ENCODE measurements at places on chromosomes 5 and 9.

GRCh38 chr5:147437161-147437596 lies 72.7 kb downstream of the DPYSL3 start:
- DNase-seq, result no peak

GRCh38 chr9:34579808-34580163 lies 9.7 kb downstream of the CNTFR start:
- DNase-seq, result no peak

GRCh38 chr5:1541702-1542400 lies 18.1 kb upstream of the LPCAT1 start:
- DNase-seq, result no peak

GRCh38 chr5:78593465-78593864 lies 55.1 kb downstream of the LHFPL2 start:
- no peak for DNase-seq

DNA sequence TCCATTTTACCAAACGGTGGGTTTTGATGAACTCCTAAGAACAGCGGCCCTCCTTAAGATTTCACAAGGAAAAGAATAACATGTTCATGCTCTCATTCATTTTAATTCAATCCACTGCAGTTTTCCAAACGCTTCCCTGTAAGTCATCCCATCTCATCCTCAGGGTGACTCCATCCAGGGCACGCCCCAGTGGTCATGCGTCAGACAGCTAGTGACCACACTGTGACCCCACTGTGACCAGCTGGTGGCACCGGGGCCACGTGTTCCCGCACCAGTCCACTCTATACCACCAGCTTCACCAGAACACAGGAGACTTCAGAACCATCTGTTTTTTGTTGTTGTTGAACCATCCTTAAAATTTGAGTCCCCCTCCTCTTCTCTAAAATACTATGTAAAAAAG lies 14.3 kb downstream of the ATPSCKMT start:
- DNase-seq, result no peak

DNA sequence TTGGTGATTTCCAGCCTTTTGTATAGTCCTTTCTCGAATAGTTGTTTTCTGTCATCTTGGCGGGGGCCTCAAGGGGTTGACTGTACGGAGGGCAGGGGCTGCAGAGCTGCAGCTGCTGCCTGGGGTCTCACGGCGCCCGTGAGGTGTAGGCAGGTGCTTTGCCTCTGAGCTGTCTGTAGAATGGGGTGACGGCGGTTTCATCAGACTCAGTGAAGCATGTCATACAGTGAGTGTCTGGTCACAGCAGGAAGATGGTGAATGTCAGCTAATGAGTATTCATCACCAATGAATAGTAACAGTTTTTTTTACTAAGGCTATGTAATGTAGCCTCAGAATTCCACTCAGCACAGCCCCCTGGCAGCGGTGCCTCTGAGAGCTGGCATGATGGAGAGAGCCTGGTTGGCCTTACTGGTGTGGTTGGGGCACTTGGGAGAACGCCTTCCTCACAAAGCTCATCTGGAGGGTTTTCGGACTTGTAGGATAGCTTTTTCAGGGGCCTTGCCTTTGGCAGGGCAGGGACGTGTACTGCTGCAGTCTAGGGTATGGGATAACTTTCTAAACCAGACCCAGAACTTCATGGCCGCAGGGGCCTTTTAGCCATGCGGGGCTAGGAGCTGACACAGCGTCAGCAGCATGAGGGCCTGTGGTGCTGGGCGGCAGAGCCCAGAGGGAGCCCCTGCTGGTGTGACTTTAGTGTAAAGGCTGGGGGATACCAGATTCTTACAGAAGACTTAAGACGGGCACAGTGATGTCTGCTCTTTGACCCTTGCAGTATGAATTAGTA lies 15.0 kb downstream of the TENT4A start:
- DNase-seq, result no peak

DNA sequence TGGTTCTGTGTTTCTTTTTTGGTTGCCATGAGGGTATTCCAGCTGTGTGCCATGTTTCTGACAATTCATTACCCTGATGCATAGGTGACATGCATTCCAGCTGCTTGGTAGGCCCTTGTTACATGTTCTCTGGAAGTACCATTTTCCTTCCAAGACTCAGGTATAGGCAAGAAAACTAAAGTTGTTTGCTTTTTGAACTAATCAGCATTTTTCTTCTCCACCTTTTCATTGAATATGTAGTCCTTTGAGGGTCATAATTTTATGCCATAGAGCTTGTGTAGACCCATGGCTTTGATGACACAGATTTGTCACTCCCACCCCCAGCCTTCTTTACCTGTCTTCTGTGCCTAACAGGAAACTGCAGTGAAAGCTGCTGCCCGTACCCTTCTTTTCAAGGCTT lies 339.2 kb downstream of the MED10 start:
- DNase-seq, result no peak

DNA sequence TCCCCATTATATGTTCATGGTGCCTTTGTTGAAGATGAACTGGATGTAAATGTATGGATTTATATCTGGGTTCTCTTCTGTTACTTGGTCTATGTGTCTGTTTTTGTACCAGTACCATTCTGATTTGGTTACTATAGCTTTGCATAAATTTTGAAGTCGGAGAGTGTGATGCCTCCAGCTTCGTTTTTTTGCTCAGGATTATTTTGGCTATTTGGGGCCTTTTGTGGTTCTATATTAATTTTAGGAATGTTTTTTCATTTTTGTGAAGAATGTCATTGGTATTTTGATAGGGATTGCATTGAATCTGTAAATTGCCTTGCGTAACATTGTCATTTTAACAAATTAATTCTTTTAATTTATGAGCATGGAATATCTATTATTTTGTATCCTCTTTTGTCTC lies 36.6 kb upstream of the ZNF366 start:
- no peak for DNase-seq

- DNase-seq, result no peak
Measured at GRCh38 chr5:128225245-128226030, 141.9 kb downstream of the SLC12A2 start.

- DNase-seq, result no peak
Measured at GRCh38 chr9:111961575-111961974, 65.0 kb downstream of the UGCG start.

GRCh38 chr5:132428484-132429462 lies 59.3 kb downstream of the SLC22A5 start:
- no peak for DNase-seq

GRCh38 chr5:2898661-2899060 lies 147.2 kb upstream of the IRX2 start:
- DNase-seq, result no peak

- no peak for DNase-seq
Measured at GRCh38 chr5:147520450-147520849, 10.6 kb upstream of the DPYSL3 start.

DNA sequence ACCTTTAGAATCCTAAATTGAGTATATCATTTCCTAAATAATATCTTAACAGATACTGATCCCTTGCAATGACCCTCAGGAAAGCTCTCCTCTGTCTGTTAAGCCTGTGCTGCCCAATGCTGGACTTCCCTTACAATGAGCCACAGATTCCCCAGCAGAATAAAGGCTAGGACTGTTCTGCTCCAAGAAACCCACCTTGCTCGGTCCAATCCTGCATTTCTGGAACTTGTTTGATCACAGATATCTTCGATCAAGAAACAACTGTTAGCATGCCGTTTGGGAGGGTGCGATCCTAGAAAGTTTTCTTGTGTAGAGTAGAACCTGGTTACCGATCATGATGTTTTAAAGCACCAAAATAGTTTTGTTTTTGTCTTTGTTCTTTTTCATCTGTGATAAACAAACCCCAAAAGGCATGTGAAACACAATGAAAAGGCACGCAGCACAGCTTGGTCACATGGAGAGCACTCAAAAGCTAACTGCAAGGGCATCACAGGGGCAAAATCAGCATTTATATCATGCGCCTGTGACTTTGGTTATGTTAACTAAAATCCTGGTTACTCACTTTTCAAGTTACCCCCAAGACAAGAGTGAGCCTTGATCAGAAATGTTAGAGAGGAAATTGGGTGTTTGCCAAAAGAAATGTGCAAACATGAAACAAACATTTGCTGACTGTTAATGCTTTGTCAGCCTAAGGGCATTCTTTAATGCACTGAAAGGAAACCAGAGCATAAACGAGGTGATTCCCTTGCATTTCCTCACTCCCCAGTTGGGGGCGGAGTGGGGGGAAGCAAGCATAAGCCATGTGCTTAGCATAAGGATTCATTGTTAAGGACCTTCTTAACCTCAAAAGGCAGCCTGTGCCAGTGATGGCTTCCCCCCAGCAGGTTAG lies 61.9 kb upstream of the ADAMTS16 start:
- DNase-seq, result no peak

- no peak for DNase-seq
Measured at GRCh38 chr9:89991204-89991790, 386.5 kb downstream of the GADD45G start.

DNA sequence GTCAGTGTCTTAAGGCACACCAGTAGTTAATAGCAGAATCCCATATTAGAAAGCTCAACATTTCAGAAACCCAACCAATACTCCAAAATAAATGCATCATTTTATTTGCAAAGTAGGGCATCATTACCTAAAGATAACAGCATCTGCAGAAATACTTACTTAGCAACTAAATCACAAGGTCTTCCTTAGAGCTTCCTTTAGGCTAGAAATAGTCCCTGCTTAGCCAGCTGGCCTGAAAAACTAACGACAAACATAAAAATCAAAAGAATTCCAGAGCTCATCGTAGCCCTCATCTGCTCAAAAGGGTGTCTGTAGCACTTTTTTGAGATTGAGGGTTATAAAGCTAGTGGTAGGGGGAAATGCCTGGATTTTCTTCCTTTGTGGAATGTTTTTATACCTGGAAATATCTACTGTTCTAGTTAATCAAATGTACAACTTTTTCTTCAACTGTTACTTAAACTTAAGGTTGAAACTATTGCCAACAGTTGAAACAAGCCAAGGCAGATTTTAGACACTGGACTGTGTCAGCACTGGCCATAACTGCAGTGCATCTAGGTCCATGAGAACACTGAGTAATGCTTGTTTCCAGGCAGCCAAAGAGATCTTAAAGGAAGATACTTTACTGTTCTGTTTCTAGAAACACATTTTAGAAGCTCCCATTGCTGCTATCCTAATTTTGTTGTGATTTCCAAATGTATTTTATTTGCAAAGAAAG lies 129.4 kb upstream of the RASA1 start:
- no peak for DNase-seq

DNA sequence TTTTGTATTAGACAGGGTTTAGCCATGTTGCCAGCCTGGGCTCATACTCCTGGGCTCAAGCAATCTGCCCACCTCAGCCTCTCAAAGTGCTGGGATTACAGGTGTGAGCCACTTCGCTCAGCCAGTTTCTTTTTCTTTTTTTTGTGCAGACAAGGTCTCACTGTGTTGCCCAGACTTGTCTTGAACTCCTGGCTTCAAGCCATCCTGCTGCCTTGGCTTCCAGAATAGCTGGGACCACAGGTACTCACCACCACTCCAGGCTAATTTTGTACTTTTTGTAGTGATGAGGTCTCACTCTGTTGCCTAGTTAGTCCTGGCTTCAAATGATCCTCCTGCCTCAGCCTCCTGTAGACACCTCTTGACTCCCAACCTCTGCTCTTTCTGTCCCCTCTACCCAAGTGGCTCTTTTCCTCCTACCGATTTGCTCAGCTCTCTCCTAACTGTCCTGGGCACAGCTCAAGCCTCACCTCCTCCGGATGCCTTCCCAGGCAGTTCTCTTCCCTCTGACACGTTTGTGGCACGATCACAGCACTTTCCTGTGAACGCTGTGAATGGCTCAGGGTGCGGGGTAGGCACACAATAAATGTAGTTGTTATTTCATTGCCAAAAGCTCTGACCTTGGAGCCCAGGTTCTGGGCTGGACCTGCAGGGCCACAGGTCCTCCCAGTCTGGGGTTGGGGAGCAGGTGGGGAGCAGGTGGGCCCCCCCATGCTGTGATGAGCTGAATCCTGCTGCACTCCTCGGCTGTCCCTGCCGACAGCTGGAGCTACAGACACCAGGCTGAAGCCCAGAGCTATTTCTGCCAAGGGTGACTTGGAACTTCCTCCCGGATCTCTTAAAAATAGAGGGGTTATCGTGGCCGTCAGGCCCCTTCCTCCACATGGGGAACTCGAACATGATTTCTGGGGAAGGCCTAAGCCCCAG lies 23.9 kb downstream of the GFI1B start:
- DNase-seq, result no peak

GRCh38 chr5:95241635-95242034 lies 43.3 kb downstream of the MCTP1 start:
- no peak for DNase-seq

DNA sequence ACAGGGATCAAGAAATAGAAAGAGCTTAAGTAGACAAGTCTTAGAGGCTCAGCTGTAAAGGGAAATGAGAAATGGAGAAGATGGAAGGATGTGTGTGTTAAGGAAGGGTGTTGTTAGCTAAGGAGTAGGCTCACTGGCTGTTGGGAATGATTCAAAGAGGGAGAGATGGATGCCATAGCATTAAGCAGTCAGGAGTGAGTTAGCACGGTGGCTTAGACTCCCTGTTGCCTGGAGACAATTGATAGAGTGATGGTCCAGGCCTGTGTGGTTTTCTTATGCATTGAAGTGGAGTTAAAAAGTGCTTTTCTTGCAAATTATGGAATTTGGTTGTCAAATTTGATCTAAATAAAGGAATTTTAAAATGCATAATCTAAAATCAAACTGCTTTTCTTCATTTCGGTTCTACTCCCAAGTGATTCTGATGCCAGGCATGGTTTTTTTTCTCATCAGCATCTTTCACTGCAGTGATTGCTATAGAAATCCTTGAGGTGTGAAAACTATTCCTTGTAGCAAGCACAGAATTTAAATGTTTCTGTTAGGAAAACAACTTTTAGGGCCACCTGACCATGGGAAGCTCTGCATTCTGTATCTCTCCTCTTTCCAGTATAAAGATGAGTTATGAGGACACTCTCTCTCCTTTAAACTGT lies 214.7 kb downstream of the ADCY2 start:
- DNase-seq, result no peak

DNA sequence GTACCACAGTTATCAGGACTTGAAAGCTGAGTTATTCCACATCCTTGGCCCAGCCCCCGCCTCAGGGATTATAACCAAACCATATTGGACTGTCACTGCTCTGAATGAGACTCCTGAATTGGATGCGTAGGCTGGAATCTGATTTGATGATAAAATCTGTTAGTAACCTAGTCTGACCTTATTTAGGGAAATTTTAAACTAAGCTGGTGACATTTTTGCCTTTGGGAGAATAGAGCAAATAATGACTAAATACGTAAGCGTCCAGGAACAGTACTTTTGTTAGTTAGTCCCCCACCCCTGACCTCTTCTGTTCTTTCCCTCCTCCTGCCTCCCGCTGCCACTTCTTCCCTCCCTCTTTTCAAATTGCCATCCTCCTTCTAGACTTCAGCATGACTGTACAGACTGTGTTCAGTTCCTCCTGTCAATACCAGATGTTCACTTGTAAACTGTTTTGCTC lies 92.6 kb downstream of the TLE4 start:
- DNase-seq, result no peak

- DNase-seq, result no peak
Measured at GRCh38 chr9:92191801-92192200, 76.6 kb upstream of the SPTLC1 start.

DNA sequence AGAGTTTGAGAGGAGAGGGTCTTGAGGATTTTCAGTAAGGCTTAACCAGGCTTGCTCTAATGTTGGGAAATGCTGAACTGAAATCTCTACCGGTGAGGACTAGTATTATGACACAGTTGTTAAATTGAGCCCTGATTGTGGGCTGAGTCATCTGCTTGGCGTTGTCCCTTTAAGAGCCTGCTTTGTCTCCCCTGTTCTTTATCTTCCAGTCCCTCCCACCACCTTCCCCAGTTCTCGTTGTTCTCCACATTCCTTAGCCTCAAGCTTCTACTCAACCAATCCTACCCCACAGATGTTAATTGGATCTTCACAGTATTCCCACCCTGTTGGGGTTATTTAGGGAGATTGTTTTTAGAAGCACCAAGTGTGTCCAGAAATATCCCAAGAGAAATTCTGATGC lies 57.6 kb downstream of the ANKRD55 start:
- no peak for DNase-seq

- DNase-seq, result no peak
Measured at GRCh38 chr5:14231156-14231555, 88.0 kb downstream of the TRIO start.
